ENCODE measurements at places on chromosomes 5 and 9.

DNA sequence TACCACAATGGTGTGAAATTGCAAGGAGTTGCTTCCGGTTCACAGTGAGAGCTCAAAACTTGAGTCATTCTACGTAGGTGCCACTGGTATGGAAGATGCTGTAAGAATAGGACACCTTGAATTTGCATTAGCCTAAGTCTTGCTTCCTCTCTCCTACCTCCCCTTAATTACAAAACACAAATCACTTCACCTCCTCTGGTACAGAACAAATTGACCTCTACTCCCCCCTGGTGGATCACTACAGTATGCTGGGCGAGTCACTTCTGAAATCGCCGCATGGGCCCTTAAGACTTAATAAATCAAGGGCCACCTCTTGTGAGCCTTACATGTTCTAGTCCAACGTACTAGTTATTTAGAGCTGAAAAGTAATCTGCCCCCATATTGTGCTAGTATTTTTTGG is 145.3 kb upstream of the SMARCA2 start:
- no peak for DNase-seq

DNA sequence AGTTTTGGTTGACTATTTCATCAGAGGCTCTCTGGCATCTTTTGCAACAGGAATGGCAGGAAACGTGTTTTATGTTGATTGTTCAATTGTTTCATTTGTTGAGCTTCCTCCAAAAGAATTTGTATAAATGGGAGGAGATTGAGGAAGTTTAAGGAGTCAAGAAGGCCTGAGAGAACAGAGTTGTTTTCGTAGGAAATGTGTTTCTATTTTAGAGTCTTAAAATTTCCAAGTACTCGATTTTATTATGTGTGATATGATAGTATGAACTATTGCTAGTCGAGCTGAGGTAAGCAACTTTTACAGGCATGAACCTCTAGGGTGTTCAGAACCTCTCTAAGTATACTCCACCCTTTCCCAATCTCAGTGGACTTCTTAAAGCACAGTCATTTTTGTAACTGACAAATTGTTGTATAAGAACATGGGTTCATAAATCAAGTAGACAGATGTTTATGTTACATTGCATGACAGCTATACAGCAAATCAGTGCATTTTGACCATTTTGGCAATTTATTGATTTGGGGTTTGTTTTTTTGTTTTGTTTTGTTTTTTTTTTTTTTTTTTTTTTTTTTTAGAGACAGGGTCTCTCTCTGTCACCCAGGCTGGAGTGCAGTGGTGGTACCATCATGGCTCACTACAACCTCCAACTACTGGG is 47.4 kb downstream of the POLK start:
- no peak for DNase-seq

- peak; percentile 3 for DNase-seq
Measured at GRCh38 chr9:84668196-84669012, 1.1 kb upstream of the NTRK2 start.

GRCh38 chr5:65708145-65708544 is 13.8 kb downstream of the SGTB start:
- no peak for DNase-seq

GRCh38 chr5:142839711-142840346 is 69.7 kb downstream of the ARHGAP26 start:
- no peak for DNase-seq

- no peak for DNase-seq
Measured at GRCh38 chr9:70679845-70680244, 265.4 kb upstream of the KLF9 start.

GRCh38 chr5:67265951-67266350 is 69.4 kb upstream of the CD180 start:
- no peak for DNase-seq

- DNase-seq = no peak
Measured at GRCh38 chr9:130301483-130302286, 36.1 kb downstream of the HMCN2 start.

GRCh38 chr5:131196331-131196730 is 25.6 kb downstream of the LYRM7 start:
- DNase-seq = no peak

DNA sequence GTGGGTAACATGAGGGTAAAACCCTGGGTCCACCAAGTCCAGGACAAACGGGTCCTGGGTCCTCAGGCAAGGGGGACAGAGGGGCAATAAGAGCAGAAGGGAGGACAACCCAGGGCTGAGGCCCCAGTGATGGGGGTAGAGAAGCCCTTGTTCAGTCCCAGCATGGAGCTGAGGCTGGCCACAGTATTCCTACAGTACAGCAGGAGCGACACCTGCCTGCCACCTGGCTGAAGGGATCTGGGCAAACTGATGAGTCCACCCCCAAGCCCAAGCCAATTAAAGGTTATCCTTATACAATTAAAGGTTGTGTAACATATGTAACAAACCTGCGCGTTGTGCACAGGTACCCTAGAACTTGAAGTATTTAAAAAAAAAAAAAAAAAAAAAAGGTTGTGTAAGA is 97.7 kb upstream of the LRRTM2 start:
- no peak for DNase-seq
